ENCODE measurements at places on chromosomes 13 and 19.

GRCh38 chr19:8611877-8612806 lies 1.6 kb upstream of the ADAMTS10 start:
- DNase-seq = no peak

GRCh38 chr19:47781590-47782262 lies 3.2 kb downstream of the SELENOW start:
- no peak for DNase-seq

DNA sequence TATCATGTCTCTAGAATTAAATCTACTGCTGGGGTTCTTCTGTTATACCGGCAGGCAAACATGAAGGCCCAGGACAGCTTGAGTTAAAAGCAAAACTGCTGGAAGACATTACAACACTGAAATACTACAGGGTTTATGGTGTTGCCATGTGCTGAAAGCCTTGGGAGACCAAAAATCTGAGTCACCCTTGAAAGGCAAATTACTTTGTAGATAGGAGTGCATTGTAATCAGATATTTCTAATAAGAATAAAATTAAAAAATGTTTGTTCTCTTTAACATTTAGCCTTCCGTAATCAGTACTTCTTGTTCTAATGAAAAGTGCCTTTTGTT lies 181.3 kb downstream of the PCDH9 start:
- DNase-seq = peak; percentile 17

DNA sequence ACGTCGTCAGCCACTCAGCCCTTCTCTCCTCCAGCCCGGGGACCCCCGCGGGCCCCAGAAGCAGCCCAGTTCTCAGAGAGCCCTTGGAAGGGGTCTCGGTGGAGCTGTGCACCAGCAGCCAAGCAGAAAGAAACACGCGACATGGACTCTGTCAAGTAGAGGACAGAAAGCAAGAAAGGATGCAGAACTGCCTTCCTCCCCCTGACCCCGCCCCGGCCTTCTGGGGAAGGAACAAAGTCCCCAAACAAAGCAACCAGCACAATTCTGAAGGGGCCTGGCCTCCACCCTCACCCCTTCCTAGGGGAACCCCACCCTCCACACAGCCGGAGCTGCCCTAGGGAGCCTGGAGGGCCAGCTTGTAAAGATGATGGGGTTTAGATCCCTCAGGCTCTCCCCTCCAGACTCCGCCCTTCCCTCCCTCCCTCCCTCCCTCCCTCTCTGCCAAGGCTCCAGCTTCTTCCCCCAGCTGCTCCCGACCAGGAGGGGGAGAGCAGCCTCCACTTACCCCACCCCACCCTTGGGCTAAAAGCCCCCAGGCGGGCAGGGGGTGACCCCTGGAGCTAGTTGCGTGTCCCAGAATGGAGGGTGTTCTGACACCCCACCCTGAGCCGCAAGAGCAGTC lies 7.8 kb downstream of the LYL1 start:
- DNase-seq = no peak

DNA sequence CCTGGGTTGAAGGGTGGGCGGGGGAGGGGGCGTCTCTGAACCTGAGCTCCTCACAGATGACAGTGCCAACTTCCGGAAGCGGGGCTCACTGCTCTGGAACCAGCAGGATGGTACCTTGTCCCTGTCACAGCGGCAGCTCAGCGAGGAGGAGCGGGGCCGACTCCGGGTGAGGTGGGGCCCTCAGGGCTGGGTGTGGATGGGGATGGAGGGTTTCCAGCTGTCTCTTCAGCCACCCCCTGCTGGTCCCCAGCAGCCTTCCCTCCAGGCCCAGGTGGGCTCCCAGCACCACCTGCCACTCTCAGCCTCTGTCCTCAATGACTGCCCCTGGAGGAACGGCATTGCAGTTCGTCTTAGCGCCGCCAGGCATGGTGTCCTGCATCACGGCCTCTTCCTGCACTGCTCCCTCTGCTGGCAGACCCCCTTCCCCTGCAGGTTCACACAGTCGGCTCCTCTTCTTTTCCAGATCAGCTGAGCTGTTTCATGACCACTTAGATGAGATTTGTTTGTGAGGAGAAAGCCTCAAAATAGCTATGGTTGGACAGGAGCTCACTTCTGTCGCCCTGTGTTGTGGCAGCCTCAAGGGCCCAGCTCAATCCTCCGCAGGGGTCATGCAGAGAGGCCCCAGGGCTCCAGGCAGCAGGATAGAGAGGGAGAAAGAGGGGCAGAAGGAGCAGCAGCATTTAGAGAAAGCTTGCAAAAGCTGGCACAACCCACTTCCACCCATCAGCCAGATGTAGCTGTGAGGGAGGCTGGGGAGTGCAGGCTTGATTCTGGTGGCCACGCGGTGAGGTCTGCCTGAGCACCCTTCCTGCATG lies 2.5 kb upstream of the GARIN5A start:
- DNase-seq = no peak

DNA sequence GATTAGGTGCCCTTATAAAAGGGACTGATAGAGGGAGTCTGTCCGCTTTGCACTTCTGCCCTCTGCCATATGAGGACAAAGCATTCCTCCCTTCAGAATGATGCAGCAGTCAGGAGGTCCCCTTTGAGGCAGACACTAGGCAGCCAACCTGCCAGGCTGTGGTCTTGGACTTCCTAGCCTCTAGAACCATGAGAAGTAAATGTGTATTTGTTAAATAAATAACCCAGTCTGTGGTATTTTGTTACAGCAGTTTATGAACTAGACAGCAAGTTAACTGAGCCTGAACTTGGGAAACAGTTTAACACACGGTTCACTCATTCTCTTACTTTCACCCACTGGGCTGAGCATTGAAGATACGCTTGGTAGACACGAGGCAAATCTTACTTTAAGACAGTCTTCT lies 313.2 kb downstream of the UQCRFS1 start:
- DNase-seq = no peak

- no peak for DNase-seq
Observed at GRCh38 chr13:27619728-27620376, 477 bp downstream of the LNX2 start.

GRCh38 chr13:112943309-112944125 lies 25.5 kb upstream of the MCF2L start:
- DNase-seq = no peak

DNA sequence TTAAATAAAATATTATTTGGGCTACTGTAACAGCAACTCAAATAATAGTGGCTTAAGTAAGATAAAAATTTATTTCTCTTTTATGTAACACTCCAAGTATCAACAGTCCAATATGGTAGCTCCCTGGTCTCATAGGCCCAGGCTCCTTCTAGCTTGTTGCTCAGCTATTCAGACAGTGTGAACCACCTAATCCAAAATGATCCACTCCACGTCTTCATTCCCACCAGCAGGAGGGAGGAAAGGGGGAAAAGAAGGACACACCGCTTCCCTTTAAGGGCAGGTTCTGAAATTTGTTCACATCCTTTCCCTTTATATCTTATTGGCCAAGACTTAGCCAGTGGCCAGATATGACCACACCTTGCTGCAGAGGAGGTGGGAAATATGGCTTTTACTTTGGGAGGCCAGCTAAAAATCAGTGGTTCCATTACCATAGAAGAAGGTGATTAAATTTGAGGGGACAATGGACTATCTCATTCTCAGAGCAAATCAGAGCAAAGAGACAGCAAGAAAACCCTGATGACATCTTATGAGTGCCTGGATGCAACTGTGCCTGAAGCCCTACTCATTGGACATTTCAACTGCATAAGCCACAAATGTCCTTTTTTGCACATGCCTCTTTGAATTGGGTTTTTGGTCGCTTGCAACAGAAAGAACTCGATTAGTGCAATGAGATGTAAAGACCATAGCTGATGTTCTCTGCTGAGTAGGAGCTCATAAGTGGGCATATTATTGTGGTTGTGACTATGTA lies 7.0 kb upstream of the EPOR start:
- DNase-seq = no peak

DNA sequence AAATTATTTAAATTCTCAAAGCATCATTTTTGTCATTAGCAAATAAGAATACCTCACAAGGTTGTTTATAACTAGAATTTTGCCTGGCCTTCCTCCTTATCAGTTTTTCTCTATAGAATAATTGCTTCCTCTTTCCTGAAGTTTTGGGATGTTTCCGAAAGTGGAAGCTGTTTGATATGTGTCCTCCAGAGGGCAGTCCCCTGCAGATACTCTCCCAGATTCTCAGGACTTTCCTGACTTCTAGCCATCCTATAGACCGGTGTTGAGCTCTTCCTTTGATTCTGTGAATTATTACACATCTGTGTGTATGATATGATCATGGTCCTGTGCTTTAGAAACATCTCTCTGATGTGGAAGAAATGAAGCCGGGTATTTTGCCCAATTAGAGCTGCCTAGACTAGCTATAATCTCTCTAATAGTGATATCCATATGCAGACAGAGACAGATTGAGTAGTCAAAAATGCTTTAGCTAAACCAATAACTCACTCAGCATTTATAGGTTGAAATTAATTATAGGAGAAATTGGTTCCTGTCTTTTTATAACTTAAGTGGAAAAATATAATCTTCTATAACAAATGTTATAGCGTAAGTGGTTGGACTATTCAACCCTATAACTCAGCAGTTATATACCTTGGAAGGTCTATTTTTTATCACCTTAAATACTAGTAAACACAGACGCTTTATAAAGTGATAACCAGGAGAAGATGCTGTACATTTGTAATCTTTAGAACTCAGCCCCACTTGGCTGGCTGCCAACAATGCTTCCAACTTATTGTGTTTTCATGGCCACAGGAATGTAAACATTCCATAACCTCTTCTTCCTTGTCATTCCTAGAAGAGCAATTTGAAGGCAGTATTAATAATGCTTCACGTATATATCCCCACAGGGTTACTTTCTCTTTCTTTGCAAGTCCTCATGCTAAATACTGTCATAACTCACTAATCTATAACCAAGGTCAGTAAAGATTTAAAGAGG lies 201.0 kb upstream of the RXFP2 start:
- DNase-seq = no peak

DNA sequence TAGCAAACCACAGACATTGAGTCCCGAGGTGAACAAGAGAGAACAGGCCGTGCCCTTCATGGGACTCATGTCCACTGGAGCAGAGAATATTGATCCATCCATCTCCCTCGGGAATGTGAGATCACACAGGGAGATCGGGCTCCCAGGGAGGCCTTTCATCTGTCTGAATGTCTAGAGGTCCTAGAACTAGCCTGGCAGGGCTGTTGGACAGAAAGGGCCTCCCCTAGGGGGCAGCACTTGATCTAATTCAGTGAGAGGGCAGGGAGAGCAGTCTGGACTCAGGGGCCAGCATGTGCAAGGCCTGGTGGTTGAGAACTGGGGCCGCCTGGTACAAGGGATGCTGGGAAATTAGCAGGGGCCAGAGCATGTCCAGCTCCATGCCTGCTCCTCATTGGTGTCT lies 4.3 kb downstream of the RUVBL2 start:
- DNase-seq = no peak

DNA sequence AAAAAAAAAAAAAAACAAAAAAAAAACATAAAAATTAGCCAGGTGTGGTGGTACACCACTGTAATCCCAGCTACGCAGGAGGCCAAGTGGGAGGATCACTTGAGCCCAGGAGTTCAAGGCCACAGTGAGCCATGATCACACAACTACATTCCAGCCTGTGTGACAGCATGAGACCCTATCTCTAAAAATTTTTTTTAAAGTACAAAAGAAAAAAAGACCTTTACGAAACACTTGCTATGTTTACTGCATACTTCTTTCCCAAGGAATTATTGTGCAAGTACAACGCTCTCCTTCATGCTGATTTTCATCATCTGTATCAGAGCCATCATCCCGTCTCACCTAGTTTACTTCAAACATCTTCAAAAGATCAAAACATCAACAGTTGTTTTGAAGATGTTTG lies 28.6 kb upstream of the ZNF780A start:
- DNase-seq = no peak

- no peak for DNase-seq
Observed at GRCh38 chr13:20776751-20777150, 3.0 kb upstream of the EEF1AKMT1 start.

- DNase-seq = no peak
Observed at GRCh38 chr13:100662468-100663211, 12.0 kb downstream of the TMTC4 start.

GRCh38 chr19:4657835-4658234 lies 12.3 kb downstream of the MYDGF start:
- DNase-seq = no peak

DNA sequence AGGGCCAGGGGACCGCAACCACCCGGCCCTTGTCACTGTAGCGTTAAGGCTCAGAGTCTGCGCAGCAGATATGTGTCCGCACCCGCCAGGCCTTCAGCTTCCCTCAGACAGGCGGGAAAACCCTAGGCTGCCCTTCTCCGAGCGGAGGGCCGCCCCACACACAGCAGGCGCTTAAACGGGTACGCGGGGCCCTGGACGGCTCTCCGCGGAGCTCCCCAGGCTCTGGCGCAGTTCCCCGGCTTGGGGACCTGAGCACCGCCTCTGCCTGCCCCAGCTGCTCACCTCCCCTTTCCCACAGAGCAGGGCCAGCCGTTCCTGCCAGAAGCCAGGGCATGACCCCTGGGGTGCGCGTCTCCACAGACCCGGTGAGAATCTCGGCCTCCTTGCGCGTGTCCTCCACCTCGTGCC lies 593 bp downstream of the ZNF135 start:
- DNase-seq = no peak

- DNase-seq = no peak
Observed at GRCh38 chr13:106261450-106261849, 274.0 kb downstream of the EFNB2 start.

DNA sequence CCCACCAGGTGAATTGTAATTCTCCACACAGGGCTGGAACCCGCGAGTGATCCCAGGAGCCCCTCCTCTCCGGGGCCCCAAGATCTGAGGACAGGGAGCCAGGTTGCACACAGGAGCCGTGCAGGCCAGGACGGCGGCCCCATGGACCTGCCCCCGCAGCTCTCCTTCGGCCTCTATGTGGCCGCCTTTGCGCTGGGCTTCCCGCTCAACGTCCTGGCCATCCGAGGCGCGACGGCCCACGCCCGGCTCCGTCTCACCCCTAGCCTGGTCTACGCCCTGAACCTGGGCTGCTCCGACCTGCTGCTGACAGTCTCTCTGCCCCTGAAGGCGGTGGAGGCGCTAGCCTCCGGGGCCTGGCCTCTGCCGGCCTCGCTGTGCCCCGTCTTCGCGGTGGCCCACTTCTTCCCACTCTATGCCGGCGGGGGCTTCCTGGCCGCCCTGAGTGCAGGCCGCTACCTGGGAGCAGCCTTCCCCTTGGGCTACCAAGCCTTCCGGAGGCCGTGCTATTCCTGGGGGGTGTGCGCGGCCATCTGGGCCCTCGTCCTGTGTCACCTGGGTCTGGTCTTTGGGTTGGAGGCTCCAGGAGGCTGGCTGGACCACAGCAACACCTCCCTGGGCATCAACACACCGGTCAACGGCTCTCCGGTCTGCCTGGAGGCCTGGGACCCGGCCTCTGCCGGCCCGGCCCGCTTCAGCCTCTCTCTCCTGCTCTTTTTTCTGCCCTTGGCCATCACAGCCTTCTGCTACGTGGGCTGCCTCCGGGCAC lies 3.9 kb downstream of the FFAR1 start:
- DNase-seq = no peak

GRCh38 chr19:43439032-43439708 lies 24.5 kb downstream of the TEX101 start:
- DNase-seq = peak; percentile 65

GRCh38 chr13:80168089-80168850 lies 172.7 kb downstream of the SPRY2 start:
- DNase-seq = peak; percentile 16

- DNase-seq = no peak
Observed at GRCh38 chr13:95954266-95954665, 98.9 kb downstream of the UGGT2 start.

Measured in GM04504 (cell line).